Hepatocyte (in vitro differentiated cells): ENCODE measurements at places on chromosomes 3 and 15.
A peak's percentile ranks its signal among the peaks of the same experiment; 100 is the strongest.

DNA sequence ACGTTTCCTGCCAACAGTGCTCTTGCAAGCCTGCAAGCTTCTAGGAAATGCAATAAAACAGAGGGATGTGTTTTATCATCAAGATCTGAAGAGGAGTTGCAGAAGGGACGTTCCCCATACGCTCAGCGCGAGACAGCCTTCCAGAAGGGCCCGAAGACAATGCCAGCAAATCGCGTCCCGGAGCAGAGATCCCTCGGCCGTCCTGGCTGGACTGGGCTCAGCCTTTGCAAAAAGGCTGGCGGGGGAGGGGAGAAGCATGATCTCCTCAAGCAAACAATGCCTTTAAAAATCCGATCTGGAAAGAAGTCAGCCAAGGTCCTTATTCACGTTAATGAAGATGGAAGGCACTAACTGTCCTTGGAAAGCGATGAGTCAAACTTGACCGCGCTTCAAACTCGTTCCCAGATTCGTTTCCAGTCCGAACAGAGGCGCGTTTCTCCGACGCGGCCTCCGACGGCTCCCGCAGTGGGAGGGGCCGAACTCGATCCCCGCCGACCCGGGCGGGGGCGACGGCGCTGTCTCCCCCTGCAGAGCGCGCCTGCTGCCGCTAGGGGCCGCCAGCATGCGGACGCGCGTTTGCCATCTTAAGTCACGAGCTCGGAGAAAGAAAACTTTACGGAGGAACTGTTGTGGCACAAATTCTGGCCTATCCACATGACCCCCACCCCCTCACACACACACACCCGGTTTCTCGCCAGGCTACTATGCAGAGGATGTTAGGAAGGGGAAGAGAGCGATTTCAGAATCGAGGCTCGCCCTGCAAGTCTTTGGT lies 5.5 kb downstream of the BCL6 start:
- DNase-seq = peak; percentile 92

DNA sequence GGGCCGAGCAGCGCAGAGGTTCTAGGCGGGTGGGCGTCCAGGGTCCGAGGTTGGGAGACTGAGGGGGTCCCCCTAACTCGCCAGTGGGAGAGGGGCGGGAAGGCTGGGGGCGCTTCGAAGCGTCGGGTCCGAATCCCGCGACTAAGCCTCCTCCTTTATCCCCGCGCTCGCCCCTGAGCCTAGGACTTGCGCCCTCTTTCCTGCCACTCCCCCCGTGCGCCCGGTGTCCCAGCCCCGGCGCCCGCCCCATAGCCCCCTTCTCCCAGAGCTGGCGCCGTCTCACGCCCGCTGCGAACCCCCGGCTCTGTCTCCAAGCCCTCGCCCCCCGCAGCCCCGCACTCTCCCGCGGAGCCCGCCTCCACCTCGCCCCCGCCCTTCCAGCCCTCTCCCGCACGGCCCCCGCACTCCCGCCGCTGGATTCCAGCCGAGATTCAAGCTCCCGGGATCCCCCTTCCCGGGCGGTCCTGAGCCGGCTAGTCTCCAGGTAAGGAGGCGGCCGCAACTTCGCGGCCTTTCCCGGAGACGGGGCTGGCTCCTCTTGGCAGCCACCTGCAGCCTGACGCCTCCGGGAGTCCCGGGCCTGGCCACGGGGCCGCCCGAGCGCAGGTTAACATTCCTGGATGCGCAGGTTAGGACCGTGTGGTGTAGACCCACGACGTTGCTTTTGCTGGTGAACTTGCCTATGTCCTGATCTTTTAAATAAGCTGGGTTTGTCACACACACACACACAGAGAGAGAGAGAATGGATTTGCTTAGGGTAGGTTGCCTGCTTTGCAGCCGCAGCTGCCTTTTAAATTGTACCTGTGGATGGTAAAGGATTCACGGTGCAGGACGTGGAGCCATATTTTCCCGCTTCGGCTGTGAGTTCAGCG lies 563 bp downstream of the PXYLP1 start:
- peak; percentile 68 for DNase-seq

DNA sequence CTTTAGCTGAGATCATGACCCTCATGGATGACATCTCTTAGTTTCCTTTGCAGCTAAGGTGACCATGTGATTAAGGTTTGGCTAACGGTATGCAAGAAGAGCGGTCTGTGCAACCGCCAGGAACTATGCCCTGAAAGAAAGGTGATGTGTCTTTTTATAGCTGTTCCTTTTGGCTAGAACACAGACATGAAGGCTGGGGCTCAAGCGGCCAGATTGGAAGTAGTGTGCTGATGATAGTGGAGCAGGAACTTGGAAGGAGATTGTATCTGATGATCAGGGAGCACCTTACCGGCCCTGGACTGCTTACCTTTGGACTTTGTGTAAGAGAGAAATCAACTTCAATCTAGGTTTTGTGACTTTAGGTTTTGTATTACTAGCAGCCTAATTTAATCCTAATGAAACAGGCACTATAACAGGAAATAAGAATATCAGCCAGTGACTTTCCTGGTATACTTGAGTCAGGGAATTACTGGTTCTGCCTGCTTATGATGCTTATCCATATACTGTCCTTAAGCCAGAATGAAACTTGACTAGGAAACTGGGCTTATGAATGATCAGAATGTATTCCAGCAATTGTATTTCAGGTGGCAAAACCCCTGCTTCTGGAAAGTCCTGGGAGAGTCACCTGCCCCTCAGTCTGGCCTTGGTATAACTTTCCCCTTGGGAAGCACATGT lies 164.3 kb upstream of the LRIG1 start:
- DNase-seq = no peak

- DNase-seq = no peak
These were observed 384.4 kb upstream of the ARPP21 start for GRCh38 chr3:35254917-35255316.

GRCh38 chr3:25097023-25097422 lies 331.0 kb upstream of the RARB start:
- no peak for DNase-seq

GRCh38 chr15:59372352-59373211 lies at the start of gene MYO1E:
MYO1E (minus strand) TSS chr15:59372871; CDS start chr15:59372500, 371 bp downstream.
- DNase-seq = peak; percentile 95

DNA sequence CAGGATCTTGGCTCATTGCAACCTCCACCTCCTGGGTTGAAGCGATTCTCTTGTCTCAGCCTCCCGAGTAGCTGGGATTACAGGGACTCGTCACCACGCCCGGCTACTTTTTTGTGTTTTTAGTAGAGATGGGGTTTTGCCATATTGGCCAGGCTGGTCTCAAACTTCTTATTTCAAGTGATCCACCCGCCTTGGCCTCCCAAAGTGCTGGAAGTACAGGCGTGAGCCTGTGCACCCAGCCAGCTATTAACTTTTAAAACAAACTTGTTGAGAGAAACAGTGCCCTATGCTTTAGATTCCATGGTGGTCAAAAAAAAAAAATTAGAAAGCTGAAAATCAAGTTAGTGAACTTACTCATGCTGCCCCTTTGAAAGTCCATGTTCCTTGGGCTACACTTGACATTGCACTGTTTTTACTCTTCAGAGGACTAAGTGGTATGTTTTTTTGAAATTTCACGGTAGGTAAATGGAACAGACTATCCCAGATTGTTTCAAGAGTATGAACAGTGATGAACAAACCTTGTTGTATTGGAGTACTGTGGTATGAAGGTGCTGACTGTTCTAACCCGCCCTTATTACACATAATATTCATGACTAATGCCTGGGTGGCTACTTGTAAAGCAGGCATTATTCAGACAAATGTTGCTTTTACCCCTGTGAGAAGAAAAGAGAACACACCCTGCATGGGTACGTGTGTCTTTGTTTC lies 206.9 kb downstream of the KLHL25 start:
- peak; percentile 41 for DNase-seq

DNA sequence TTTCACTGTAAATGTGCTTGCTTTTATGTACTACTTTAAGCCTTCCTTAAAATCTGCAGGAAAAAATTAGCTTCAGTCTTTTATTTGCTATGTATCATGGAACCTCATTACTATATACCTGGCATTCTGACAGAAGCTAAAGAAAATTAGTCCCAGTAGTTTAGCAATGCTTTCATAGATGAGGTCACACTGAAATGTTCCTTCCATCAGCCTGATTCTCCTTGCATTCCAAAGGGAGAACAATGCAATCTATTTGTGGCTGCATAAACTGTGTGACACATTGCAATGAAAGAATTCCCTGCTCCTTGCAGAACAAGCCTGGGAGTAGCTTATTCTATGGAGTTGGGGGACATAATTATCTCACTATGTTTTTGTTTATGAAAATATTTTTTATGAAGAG lies 691.5 kb upstream of the ARPP21 start:
- DNase-seq = no peak

- DNase-seq = no peak
These were observed 178.8 kb upstream of the STAC start for GRCh38 chr3:36201546-36201945.

GRCh38 chr3:98592345-98592935 lies 971 bp downstream of the CPOX start:
- DNase-seq = no peak

- DNase-seq = no peak
These were observed 20.3 kb upstream of the SIAH2 start for GRCh38 chr3:150783316-150783715.

DNA sequence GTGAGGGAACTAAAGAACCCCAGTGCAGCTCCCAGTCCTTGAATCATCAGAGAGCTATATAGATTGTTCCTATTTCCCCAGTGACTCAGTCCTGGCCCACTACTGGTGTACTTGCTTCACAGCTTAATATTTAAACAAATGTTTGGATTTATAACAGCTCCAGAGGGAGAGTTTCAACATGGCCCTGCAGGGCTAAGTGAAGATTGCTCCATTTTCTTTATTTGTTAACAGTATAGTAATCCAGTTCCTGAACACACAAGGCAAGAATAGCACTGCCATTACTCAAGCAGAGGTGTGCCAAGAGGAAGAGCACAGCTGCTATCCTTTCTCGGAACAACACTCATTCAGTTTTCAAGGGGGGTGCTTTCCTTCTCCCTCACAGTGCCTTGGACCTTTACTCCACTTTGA lies 6.5 kb downstream of the SQOR start:
- peak; percentile 82 for DNase-seq

- DNase-seq = no peak
These were observed 153.6 kb upstream of the ZNF717 start for GRCh38 chr3:75938921-75939320.

DNA sequence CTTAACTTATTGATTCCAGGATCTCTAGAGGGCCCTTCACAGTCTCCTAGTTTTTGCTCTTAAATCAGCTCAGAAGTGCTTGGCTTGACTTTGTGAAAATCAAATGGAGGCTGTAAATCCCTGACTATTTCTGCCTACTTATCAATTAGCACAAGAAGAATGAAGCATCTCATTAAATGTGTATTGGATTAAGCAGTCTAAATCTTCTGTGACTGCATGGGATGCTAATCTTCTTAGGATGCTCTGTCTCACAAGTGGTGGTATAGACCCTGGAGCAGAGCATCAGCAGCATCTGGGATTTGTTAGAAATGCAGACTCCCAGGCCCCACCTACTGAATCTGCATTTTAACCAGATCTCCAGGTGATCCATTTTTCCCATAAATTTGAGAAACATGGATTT lies 488.7 kb downstream of the AGBL1 start:
- DNase-seq = no peak

DNA sequence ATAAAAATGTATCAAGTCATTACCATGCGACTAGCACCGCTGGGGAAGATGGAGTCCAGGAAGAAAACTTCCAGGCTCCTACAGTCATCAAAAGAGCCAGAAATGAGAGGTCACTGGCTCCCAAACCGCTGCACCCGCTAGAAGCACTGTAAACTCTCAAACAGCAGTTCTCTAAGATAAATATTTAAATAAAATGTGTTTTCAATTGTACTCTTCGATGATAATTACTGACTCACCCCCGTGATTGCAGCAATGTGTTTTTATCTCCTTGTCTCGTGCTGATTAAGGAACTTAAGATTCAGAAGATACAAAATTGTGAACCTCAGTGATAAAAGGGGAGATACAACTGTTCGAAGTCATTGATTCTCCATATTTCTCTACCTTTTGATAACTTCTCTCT lies 45.8 kb upstream of the FOXP1 start:
- no peak for DNase-seq

DNA sequence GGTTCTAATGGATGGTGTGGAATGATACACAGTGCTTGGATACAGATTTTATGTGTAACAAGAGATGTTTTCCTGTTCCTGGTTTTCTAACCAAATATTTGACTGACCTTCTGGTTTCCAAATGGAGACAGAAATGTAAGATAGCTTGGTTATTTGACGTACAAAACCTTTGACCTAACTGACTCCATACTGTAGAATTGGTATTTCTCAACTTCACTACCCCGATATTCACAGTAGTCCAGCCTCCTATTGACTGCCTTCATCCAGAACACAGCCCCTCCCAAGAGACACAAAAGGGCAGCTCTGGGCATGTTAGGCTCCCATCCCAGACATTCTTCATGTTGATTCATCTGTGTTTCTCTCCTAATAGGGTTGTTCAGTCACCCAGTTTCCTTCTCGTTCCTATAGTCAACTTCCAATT lies 33.4 kb downstream of the MYO1E start:
- no peak for DNase-seq

- DNase-seq = no peak
These were observed 9.8 kb downstream of the SLC38A3 start for GRCh38 chr3:50214824-50215223.

DNA sequence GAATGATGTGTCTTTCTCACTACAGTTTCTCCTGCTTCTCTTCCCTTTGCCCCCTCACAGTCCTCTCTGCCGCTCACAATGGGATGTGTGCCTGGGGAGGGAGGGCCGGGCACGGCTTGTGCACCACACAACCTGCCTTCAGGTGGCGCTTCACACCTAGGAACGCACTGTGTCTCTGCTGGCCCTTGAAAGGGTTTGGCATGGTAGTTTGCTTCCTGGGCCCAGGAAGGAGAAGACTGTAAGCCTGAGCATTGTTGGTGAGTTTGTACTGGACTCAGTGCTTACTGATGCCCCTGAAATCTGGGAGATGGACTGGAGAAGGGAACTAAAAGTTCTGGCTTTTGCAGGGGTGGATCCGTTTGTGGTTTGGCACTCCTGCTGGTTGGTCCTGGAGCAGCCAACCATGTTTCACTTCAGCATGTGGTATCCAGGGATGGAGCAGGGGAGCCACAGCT lies 9.2 kb downstream of the ALPK3 start:
- peak; percentile 44 for DNase-seq

GRCh38 chr3:124818398-124819091 lies 68.6 kb downstream of the ITGB5 start:
- no peak for DNase-seq

- DNase-seq = peak; percentile 50
These were observed 10.7 kb upstream of the DHX36 start for GRCh38 chr3:154334973-154335420.

DNA sequence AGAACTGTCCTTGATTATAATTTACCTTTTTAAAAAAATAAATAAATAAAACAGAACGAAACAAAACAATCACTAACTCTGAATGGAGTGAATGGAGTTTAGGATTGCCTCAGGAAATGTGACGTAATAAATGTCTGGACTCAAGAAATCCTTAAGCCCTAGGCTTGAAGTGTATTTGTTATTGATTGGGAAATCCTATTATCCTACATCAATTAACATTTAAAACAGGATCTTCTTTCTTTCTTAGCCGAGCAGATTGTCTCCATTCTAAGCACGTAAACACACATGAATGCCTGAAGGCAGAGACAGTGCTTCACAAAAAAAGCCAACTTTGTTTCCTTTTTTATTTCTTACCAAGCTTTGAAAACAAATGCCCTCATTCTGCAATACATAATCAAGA lies 33.4 kb downstream of the KAT2B start:
- no peak for DNase-seq

- DNase-seq = no peak
These were observed 44.6 kb downstream of the TFG start for GRCh38 chr3:100753846-100754245.
